ENCODE measurements at places on chromosomes 16 and 17.

DNA sequence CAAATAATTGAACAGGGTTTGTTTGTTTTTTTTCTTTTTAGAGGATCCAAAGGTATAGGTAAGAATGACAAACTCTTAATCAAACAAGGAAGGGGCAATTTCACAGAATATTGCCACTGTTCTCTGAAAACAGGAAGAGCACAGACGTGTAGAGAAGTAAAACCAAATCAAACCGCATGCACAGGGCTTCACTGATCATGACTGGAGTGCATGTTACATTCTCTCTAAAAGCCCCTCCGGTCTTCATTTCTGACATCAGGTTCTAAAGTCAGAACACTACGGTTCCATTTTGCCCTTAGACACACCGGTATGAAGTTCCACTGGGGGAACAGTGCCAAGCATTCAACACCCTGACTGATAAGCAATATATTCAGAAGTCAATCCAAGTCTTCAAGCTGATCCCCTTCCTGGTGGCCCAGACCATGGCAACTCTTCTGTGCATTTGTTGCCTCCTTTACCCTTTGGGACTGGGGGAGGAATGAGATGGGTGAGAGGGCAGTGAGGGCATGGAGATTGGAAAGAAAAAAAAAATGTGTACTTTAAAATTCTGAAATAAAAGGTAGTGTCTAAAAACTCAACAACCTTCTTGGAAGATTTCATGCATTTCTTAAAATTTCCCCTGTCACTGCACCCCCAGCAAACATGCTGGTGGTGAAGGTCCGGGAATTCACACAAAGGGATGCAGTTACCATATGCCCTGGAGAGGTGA is 1.4 kb downstream of the MMD start:
- no peak for DNase-seq

- DNase-seq, result no peak
These were observed 9.4 kb downstream of the NPRL3 start for GRCh38 chr16:129075-129474.

DNA sequence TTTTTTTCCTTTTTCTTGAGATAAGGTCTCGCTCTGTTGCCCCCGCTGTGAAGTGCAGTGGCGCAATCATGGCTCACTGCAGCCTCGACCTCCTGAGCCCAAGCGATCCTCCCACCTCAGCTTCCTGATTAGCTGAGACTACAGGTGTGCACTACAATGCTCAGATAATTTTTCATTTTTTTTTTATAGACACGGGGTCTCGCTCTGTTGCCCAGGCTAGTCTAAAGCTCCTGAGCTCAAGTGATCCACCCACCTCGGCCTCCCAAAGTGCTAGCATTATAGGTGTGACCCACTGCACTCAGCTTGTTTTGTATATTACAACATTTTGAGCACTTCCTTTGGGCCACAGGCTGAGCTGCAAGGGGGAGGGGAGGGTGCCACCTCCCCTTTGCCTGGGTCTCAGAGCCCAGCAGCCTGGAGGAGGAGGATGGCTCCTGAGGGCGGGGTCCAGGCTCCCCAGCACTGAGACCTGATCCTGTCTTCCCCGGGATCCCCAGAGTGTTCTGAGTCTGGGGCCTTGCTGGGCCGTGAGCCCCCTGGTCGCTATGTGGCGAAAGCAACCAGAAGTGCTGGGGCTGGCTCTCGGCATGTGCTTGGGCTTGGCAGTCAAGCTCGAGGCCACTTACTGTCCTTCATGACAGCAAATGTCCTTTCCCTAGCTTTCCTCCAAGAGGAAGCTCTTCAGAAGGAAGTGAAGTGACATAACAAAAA is 8.1 kb downstream of the DEF8 start:
- DNase-seq, result no peak

DNA sequence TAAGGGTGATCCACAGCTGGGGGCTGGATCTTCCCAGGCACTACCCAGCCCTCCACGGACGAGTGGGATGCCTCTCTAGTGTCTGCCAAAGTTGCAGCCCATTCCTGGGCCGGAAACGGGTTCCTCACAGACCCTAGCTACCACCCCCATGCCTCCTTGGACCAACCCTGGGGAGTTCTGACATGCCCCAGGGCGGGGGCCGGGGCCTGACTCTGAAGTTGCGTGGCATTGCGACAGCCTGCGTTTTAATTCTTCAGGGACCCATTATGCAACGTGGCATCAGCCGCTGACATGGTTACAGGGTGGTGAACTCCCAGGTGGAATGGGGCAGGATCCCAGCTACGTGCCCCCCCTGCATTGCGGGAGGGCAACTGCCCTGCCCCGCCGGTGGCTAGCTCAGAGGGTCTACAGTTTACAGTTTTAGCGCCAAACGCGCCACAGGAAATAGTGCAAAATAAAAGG is 2.7 kb downstream of the CBX4 start:
- no peak for DNase-seq

- DNase-seq, result no peak
These were observed 42.1 kb upstream of the ZC3H18 start for GRCh38 chr16:88527937-88528743.

Measured in skin of body (tissue), 3 donors.